ENCODE measurements at places on chromosomes 1 and 21.

GRCh38 chr1:59672851-59673572, 141.7 kb upstream of the HOOK1 start:
- no peak for DNase-seq

- no peak for DNase-seq
These were observed 862.8 kb downstream of the KCNT2 start for GRCh38 chr1:195745189-195746010.

GRCh38 chr21:46194374-46195334, 10.4 kb upstream of the SPATC1L start:
- peak; percentile 29 for DNase-seq

GRCh38 chr1:209455145-209455544, 128.4 kb upstream of the CAMK1G start:
- no peak for DNase-seq

DNA sequence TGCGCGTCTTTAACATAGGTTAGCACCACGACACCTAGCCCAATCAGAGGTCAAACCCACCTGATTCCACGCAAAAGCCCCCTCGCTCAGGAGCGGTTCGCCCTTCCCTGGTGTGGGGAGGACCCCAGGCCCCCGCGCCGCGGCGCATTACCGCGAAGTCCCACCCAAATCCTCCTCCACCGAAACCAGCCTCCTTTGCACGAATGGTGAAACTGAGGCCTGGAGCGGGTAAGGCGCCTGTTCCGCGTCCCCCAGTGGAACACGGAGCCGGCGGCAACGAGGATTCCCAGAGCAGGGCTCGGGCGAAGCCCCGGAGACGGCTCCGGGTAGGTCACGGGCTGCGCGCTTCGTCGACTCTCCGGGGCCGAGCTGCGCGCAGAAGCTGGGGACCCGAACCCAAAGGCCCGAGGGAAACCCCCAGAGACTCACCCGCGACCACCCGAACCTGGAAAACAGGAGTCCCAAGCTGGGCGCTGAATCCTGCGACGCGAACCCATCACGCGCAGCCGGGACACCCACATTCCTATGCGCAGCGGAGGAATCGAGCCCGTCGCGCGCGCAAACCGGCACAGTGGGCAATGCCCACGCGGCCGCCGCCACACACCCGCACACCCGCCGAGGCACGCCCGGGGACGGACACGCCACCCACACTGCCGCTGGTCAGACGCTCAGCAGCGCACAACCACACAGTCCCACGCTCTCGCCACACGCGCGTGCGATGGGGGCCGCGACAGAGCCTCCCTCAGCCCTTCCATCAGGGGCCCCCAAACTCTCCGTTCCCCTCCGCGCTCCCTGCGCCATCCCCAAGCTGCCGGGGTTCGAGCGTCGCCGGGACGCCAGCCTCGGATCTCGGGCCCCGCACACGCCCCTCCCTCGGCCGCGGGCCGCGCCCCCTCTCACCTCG, 507 bp downstream of the GLIS1 start:
- peak; percentile 44 for DNase-seq

DNA sequence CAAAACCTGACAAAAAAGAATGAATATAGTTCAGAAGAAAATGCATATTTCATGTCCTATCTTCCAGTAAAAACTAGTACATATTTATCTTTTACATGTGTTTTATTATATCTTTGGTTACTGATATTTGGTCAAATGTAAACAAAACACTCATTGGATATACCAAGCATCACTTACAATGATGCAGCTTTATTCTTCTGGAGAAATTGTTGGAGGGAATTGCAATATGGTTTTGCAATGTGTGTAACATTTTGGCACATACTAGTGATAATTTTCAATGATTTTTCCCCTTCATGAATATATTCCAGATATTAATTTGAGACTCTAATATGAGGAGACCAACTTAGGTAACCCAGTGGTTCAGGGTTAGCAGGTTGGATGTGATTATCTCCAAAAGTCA, 146.1 kb downstream of the ZC3H11B start:
- no peak for DNase-seq

DNA sequence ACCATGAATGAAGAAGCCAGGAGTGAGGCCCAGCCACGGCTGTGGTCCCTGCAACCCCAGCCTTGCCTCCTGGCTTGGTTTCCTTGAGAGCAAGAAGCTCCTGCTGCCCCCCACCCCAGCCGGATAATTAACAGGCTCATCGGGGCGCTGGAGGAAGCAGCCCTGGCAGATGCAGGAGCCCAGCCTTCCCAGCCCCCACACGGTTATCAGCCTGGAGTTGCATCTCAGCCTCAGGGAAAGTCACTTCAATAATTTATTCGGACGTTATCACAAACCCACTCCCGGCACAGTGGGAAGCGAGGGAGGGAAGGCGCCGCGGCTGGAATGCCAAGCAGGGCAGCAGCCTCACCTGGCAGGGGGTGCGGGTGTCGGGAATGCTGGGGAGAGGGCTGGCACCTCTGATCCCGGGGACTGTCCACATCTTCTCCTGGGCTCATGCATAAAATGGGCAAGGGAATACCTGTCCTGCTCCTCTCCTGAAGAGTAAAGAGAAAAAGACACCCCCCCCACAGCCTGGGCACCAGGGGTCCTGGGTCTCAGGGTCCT, 43.3 kb upstream of the LRP8 start:
- DNase-seq, result no peak

DNA sequence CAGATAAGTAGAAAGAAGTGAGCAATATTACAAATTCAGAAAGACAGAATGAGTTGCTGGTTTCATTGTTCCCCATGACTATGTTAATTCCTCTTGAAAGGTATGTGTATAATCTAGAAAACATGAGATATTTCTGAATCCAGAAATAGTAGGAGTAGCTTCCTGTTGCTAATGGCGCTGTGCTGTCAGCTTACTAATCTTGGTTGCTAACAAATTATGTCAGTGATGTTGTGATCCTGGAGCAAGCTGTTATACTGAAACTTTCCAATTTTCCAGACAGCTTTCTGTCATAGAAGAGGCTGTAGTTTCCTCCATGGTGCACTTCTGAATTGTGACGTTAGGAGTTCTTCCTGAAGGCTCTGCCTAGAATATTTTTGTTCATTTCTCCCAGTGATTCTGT, 372.3 kb downstream of the USP25 start:
- no peak for DNase-seq

DNA sequence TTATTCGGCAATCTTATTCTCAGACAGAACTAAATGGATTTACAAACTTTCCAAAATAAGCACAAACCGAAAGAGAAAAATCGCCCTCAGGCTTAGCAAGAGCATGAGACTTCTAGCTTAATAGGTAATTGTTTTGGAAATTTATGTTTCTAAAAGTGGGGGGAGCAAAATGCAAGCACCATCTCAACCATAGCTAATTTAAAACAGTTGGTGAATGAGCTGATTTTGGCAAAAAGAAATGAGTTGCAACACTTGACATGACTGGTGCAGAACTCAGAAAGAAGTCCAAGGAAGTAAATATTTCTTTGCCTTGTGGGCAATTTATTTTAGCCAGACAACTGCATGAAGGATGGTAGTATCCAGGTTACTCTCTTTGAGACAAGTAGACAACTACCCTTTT, 71.5 kb upstream of the PTGFR start:
- no peak for DNase-seq

- no peak for DNase-seq
These were observed 2.2 kb downstream of the LMO4 start for GRCh38 chr1:87330885-87331364.

- no peak for DNase-seq
These were observed 99.5 kb downstream of the MAN1A2 start for GRCh38 chr1:117466761-117467160.

- no peak for DNase-seq
These were observed 422.9 kb upstream of the BEND5 start for GRCh38 chr1:49199564-49199963.

DNA sequence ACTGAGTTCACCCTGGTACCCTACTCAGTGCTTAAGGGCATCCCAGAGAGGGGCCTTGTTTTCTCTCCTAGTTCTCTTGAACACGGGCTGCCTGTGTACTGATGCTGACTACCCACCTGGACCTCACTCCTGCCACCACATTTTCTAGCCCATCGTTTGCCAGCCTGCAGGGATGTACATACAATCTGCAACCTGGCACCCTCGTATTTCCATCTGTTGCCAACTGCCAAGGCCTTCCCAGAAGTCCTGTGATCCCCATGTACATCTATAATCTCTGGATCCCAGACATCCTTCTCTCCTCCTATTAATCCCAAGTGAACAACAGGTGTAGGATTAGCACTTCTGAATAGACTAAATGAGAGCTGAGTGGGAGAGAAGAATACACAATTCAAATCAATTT, 212.0 kb downstream of the SLC45A1 start:
- DNase-seq, result no peak

- peak; percentile 90 for DNase-seq
These were observed 36.6 kb upstream of the OPRD1 start for GRCh38 chr1:28775121-28775942.

- peak; percentile 89 for DNase-seq
These were observed 5.1 kb upstream of the VWA1 start for GRCh38 chr1:1430114-1430982.

DNA sequence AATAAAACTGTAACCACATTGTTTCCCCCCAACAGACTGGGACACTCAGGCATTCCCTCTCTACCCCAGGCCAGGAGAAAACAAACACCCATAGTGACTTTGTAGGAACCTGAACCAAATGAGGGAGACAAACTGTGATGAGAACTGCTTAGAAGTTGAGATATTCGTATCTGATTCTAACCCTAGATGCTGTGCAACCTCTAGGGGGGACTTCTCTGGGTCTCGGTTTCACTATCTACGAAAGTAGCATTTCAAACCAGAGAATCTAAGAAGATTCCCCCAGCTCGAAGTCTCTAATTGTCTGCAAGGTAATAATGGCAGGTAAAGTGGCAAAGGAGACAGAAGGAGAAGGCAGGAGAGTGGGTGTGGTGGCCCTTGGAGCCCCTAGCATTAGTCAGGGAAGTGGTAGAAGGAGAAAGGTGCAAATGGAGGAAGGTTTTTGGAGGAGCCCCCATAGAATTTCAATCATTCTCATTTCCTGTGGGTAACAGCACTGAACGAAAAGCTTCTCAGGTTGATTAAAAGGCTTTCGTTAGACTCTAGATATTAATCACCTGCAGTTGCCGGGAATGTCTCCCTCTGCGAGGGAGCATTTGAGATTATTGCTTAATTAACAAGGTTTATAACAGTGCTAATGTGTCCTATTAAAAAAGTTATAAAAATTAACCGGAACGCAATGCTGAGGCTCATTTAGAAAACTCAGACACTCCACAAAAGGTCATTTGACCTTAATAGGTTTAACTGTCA, 46.4 kb downstream of the BEND5 start:
- no peak for DNase-seq

- DNase-seq, result no peak
These were observed 93.9 kb upstream of the USP24 start for GRCh38 chr1:55309053-55309452.

DNA sequence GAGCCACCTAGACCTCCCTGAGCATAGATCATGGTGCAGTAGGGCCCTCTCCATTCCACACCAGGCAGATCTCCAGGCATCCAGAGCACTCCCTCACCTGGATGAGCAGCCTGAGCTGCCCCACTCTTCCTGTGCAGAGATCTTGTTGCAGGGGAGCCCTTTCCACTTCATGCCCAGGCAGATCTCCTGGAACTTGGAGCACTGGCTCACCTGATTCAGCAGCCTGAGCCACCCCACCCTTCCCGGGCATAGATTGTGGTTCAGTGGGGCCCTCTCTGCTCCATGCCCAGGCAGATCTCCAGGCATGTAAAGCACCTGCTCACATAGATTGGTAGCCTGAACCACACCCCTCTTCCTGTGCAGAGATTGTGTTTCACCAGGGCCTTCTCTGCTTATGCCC, 78.0 kb downstream of the SEC16B start:
- DNase-seq, result no peak

GRCh38 chr1:208737922-208738321, 493.7 kb upstream of the PLXNA2 start:
- DNase-seq, result no peak

DNA sequence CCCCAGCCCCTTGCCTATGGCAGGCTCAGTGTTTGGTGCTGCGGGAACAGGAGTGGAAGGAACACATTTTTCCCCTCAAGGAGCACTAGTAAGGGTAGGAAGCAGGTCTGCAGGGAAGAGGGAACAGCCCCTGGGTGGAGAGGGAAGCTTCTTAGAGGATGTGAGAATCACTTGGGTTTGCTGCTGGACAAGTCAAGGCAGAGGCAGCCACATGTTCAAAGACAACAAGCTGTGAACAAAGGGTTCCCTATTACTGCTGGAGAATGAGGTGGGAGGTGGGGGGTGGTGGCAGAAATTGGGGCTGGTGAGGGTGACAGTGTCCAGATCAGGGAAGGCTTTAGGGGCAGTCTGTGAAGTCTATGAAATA, 24.8 kb upstream of the CITED4 start:
- no peak for DNase-seq

DNA sequence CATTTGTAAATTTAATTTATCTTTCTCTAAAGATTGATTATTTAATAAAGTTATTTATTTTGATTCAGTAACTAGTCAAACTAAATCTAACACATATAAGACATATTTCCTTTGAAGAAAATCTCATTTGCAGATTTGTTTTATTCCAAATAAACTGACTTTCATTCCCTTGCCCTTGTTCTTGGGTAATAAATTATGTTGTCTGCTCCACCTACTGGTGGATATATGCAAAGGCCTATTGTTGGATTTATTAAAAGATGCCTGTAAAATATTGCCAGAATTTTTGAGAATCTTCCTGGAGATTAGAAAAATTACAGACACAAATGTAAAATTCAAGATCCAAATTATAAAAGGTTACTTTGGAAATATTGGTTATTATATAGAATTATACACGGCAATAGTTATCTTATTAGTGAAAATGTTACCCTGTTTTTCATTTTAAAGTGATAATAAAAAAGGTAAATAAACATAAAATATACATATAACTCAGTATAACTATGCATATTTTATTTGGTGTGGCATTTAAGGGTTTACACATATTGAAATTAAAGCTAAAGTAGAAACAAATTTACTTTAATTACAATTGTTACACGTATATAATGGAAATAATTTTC, 116.1 kb downstream of the SPATA17 start:
- DNase-seq, result no peak

DNA sequence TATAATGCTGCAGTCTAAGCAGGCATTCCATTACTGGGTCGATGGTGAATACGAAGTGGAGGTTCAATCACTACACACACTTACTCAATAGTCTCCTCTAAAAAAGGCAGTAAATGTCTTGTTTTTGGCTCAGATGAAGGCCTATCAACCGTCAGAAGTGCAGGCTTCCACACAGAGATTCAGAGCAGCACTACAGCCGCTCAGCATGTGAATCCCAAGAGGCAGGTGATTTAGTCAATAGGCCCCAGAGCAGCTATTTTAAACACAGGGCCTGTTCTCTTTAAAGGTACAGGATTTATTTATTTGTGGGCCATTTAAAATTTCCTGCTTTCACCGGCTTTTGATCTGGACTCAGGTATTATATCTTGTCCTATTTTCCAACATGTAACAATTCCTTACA, 293.7 kb downstream of the RGS7 start:
- no peak for DNase-seq

- DNase-seq, result no peak
These were observed 41.5 kb downstream of the KRTAP10-1 start for GRCh38 chr21:44498280-44499210.
